Keratinocyte (primary cell): ENCODE measurements at places on chromosomes 5 and 9.

GRCh38 chr5:31811210-31811609 lies 172.3 kb downstream of the PDZD2 start:
- DNase-seq = peak; percentile 15

DNA sequence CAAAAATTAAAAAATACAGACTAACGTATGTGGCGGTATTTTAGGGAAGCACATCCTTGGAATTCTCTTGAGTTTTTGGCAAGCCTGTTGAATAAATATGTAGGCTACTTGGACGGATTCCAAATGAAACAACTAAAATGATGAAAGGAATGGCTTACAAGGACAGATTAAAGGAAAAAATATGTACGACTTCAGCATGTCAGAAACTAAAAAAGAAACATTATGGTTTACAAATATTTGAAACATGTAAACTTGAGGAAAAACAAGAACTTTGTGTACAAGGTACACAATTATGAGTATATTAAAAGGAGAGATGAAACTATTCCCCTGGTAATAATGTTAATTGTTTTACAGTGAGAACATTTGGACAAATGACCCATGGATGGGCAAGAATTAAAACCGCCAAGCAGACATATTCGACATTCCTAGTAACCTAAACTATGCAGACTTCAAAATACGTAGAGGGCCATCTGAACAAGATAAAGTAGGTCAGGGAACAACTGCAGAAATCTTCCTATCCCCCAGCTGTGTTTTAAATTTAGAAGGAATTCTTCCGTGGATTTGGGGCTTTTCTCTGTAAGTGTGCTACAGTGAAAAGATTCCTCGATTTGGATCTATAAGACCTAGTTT lies 12.5 kb downstream of the EDIL3 start:
- no peak for DNase-seq

DNA sequence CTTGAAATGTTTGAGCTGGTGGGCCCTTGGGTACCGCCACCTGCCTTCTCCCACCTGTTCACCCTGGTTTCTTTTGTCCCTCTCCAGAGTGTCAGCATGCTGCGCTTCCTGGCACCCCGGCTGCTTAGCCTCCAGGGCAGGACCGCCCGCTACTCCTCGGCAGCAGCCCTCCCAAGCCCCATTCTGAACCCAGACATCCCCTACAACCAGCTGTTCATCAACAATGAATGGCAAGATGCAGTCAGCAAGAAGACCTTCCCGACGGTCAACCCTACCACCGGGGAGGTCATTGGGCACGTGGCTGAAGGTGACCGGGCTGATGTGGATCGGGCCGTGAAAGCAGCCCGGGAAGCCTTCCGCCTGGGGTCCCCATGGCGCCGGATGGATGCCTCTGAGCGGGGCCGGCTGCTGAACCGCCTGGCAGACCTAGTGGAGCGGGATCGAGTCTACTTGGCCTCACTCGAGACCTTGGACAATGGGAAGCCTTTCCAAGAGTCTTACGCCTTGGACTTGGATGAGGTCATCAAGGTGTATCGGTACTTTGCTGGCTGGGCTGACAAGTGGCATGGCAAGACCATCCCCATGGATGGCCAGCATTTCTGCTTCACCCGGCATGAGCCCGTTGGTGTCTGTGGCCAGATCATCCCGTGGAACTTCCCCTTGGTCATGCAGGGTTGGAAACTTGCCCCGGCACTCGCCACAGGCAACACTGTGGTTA lies 3.3 kb downstream of the ALDH1B1 start:
- no peak for DNase-seq

- no peak for DNase-seq
Measured at GRCh38 chr9:85859765-85860164, 81.2 kb upstream of the NAA35 start.

DNA sequence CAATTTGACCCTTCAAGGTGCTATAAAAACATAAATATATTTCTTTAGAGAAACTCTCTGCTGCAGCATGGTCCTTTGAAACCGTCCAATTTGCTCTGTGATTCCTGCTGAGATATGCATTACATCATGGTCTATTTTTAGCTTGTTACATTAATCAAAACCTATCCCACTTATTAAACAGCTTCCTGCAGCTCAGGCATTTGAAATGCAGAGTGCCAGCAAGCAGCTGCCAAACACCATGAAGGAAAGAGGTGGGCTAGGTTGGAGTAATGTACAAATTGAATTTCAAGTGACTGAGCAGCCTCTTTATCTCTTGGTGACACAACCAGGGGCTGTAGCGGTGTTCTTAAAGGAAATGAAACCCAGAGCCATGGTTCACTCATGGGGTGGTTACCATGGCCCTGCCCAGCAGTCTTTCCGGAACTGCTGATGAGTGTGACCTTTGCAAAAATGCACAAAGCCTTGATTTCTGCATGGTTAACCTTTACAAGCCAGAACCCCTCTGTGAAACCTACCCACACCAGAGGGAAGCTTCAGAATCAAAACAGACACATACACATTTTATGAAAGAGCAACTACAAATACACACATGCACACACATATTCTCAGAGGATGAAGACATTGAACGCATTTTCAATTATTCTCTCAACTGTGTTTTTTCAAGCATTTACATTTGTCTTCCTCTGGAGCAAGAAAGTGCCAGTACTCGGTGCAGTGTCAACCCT lies 155.8 kb upstream of the ZNF608 start:
- no peak for DNase-seq

- DNase-seq = no peak
Measured at GRCh38 chr5:129074903-129075302, 19.6 kb upstream of the ISOC1 start.

DNA sequence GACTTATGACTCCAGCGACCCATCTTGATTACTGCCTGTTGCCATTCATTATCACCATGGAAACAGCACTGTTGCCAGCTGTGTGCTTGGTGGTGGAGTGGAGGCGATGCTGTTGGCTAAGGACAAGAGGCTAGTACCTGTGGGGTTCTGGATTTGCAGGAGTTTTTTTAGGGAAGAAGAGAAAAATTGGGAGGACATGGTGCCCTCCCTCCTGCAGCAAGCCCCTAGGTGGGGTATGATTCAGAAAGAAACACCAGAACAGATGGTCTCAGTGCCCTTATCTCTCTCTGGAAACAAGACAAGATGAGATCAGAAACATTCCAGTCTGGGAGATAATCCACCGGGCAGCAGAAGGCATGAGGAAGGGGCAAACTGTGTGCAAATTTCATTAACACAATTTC lies 87.8 kb upstream of the TLR4 start:
- DNase-seq = no peak

- no peak for DNase-seq
Measured at GRCh38 chr5:101929628-101930027, 366.5 kb downstream of the SLCO4C1 start.

DNA sequence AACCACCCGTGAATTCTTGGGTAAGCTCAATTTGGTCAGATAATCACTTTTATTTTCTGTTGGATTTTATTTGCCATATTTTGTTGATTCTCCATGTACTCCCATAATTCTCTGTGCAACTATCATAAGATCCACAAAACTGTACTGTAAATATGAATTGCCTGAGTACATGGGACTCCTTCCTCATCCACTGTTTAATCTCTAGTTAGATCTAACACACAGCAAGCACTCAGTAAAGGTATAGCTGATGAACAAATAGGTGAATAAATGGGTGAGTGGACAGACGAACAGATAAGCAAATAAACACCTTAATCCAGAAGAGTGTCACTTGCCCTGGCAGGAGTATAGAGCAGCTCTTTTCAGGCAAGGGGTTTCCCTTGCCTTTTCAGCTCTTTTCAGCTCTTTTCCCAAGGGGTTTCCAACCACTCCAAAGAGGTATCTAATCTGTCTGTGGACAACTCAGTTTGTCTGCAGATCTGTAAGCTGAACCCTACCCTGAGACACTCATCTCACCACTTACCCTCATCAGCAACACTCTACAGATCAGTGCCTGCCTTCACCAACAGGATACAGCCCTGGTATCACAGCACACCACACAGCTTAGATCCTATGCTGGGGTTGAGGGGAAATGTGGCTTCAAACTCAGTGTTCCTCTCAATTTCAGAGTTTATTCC lies 51.2 kb downstream of the SIL1 start:
- no peak for DNase-seq

GRCh38 chr9:99046542-99047071 lies 58.3 kb upstream of the TGFBR1 start:
- no peak for DNase-seq

DNA sequence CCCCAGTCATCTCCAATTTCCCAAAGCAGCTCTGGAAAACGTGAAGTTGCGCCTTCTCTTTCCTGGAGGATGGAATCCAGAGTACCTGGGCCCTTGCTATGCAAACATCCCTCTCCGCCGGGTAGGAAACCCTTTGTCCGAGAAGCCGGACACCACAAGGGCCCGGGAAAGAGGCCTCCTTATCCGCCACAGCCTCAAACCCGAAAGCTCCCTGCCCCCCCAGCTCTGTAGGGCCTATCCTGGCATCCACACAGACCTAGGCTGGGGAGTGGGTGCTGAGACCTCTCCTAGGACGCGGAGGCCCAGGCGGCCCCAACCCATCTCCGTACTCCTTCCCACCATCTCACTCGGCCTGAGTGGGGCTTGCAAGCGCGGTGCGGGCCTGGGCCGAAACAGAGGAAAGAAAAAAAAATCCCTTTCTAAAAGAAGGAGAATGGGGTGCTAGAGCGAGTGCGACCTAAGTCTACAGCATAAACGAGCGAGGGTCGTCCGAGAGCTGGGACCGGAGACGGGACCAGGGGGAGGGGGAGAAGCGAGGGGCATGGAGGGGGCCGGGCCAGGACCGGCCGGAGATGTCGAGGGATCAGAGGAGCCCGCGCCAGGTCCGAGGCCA lies 624 bp downstream of the FBXW11 start:
- no peak for DNase-seq

GRCh38 chr5:81878333-81878732 lies 93.5 kb upstream of the ATG10 start:
- DNase-seq = no peak

DNA sequence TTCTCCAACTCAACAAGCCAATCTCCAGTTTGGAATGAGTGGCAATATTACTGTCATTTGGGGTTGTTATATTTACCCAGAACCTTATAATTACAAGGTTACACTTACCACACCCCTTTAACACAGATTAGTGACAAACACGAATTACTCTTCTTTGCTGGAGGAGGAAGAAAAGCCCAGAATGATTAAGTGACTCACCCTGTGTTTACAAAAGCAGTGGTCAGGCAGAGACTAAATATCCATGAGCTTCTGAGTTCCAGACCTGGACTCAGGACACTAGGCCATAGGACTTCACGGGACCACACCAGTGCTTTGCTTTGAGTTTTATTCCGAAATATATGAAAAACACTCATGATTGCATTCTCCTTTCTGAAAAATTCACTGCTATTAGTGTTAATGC lies 370.8 kb downstream of the TLE1 start:
- DNase-seq = no peak

DNA sequence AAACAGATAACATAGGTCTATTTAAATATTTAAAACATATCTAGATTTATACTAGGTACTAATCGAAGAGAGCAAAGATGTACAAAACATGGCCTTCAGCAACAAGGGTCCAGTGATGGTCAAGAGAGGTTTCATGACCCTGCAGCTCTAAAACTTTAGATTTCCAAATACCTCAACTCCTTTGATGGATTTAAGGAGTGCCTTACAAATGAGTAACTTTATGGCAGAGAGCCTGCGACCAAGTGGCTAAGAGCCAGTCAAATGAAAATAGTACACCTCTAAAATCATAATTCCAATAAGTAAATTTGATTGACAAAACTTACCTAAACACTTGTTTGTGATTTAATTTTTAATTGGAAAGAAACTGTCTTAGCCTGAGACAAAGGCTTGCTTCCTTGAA lies 4.7 kb upstream of the SH3RF2 start:
- DNase-seq = no peak

GRCh38 chr5:55421074-55421529 lies 113.3 kb downstream of the MTREX start:
- DNase-seq = no peak

- DNase-seq = no peak
Measured at GRCh38 chr9:114370968-114371320, 16.8 kb downstream of the AKNA start.

DNA sequence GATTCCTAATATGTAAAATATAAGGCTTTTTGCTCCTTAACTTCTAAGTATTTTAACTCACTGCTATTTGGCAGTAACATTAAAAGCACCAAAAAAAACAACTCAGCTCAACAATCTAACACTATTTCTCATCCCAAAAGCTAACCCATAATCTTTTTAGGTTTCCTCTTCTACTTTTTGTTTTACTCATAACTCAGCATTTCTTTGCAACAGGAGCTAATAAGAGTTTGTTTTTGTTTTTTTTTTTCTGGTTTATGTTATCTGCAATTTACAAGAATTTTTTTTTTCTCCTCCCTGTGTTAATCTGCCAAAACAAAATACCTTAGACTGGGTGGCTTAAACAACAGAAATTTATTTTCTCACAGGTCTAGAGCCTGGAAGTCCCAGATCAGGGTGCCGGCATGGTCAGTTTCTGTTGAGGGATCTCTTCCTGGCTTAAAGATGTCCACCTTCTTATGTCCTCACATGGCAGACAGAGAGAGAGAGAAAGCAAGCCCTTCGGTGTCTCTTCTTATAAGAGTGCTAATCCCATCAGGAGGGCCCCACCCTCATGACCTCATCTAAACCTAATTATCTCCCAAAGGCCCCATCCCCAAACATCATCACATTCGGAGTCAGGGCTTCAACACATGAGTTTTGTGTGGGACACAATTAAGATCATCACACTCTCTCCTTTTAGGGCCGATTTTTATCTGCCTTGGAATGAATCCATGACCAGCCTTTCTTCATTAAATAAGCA lies 31.2 kb downstream of the ARL15 start:
- no peak for DNase-seq

GRCh38 chr9:26034786-26035185 lies 356.5 kb upstream of the TUSC1 start:
- DNase-seq = no peak

GRCh38 chr9:35844628-35845270 lies 15.7 kb downstream of the TMEM8B start:
- DNase-seq = no peak

DNA sequence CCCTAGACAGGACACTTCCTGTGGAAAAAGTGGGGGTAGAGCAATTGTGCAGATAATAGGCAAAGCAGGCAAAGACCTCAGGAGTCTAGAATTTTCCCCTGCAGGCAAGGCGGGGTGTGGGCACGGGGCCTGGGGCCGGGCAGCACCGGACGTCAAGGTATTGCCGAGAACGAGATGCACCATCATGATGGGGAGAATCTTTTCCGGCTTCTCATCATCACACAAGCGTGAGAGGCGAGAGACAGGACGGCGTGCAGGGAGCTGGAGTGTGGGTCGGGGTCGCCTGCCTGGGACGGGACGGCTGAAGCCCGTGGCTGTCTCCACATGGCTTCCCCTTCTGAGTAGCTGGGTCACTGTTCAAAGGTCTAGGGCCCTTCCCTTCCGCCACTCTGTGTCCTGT lies 44.5 kb downstream of the OLFM1 start:
- DNase-seq = no peak

GRCh38 chr9:89613912-89614892 lies 9.4 kb downstream of the GADD45G start:
- DNase-seq = no peak
